Activated CD4-positive, alpha-beta T cell treated with anti-CD3 and anti-CD28 coated beads for 36 hours (primary cell): ENCODE measurements at places on chromosomes 3 and 15. TPM values are rescaled to one million over a fixed set of nuclear protein-coding genes. Genes with fewer than 3 reads are reported as not detected.

The C3orf49 gene
- not detected for total RNA-seq

The CTSH gene
- 15.1 TPM for total RNA-seq

- no peaks in the 10 kb centered on the region for H3K36me3 ChIP-seq
- no peak for DNase-seq
- H3K27me3 ChIP-seq: no peaks in the 10 kb centered on the region
- no peak overlapping the region for H3K27ac ChIP-seq
Observed at GRCh38 chr3:30577788-30578187, 28.6 kb upstream of the TGFBR2 start.

GRCh38 chr3:192850451-192850981, 67.1 kb downstream of the MB21D2 start:
- peaks cover 18% of the 10 kb centered on the region for H3K4me1 ChIP-seq
- DNase-seq: peak; percentile 76
- peak overlapping the region; percentile 75 for H3K27ac ChIP-seq
- no peaks in the 10 kb centered on the region for H3K36me3 ChIP-seq

DNA sequence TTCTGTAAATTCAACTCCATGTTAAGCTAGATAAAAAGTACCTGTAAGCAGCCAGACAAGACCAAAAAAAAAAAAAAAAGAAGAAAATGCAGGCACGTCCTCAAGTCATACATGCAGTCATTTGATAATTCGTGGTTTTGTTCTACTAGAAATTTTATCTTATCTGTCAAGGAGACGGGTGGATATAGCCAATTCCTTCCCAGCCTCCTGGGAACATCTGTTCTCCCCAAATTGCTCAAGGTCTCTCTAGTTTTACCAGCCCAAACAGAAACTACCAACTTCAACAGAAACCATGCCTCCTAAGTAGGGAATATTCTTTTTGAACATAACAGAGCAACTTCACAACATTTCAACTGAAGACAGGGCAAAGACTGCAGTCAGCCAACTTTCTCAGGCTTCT, 19.5 kb downstream of the RYK start:
- DNase-seq: no peak
- H3K4me1 ChIP-seq: peaks cover 72% of the 10 kb centered on the region
- H3K4me3 ChIP-seq: no peak overlapping the region
- peak overlapping the region; percentile 75 for H3K27ac ChIP-seq

DNA sequence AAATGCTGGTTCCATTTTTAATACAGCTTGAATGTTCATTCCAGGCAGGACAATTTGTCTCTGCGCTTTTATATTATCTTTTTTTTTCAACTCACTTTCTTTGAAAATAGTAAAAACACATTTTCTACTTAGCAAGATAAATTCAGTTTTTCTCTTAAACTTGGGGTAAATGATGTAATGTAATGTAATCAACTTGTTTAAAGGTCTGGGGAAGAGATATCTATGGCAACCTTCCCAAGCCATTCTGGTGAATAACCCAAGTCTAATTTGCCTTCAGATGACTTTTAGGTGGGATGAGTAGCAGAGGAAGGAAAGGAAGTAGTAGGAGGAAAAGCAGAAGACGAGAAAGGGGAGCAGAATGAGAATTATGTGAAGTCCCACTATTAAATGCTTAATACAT, 335.1 kb downstream of the SV2B start:
- H3K27ac ChIP-seq: no peak overlapping the region
- no peaks in the 10 kb centered on the region for H3K27me3 ChIP-seq
- H3K36me3 ChIP-seq: no peaks in the 10 kb centered on the region

GRCh38 chr3:3087279-3087678, 22.9 kb downstream of the IL5RA start:
- no peaks in the 10 kb centered on the region for H3K27me3 ChIP-seq
- no peak overlapping the region for H3K27ac ChIP-seq
- H3K4me1 ChIP-seq: no peaks in the 10 kb centered on the region
- DNase-seq: no peak
- no peak overlapping the region for H3K4me3 ChIP-seq
